ENCODE measurements at places on chromosomes 12 and 14.
A peak's percentile ranks its signal among the peaks of the same experiment; 100 is the strongest.

- DNase-seq: peak; percentile 57
Measured at GRCh38 chr12:13205809-13206559, 9.5 kb downstream of the EMP1 start.

DNA sequence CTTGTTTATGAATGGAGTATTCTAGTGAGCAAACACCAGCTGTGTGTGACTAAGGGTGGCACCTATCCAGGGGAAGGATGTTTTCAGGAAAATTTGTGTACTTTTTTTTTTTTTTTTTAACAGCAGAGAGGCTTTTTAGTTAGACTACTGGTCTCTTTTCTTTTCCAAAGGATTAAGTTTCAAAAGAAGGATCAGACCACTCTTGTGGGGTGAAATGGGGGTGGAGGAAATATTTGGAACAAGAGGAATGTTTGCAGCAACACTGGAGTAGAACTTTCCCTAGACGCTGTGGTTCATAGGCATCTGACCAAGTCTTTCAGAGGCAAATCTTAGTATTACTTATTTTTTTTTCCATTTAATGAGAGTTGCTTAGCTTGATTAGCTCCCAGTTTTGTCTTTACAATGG, 21.1 kb downstream of the NUBPL start:
- no peak for DNase-seq

- no peak for DNase-seq
Measured at GRCh38 chr12:25213338-25213737, 18.3 kb downstream of the ETFRF1 start.

GRCh38 chr12:71186571-71187288, 28.9 kb upstream of the TSPAN8 start:
- DNase-seq: no peak

DNA sequence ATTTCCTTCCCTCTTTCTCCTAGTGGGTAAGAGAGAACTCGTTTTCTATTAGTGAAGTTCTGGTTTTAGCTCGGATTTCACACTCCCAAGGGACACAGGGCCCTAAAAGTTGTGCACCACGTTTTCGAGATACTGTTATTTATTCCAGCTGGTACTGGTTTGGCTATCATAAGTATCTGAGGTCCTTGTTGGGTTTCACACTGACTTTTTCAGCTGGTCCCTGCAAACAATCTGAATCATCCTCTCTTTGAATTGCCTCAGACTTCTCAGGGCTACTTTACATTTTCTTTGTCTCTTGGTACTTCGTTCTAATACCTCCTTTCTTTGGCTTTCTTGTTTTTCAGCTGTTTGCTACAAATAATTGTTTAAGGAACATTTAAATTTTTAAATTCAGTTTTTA, 75.7 kb downstream of the SCN8A start:
- DNase-seq: no peak

DNA sequence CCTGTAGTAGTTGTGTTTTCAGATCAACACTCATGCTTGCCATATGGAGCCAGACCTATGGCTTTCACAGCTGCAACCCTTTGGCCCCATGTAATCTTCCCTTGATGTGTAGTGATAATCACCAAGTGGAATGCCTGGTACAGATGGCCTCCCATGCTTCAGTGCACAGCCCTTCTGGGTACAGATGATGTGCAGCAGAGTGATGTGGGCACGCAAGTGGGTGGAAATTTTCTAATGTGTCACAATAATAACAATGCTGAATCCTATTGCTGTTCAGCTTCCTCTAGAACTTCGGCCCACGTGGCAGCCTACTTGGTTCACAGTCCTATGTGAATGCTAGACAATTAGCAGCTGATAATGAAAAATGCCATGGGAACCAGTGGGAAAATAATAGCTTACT, 188.1 kb downstream of the SNAPC1 start:
- no peak for DNase-seq

- DNase-seq: no peak
Measured at GRCh38 chr14:100454437-100454836, 131.3 kb downstream of the SLC25A47 start.

- DNase-seq: no peak
Measured at GRCh38 chr12:11861155-11861863, 209.4 kb upstream of the BCL2L14 start.

- no peak for DNase-seq
Measured at GRCh38 chr14:94588311-94588710, 7.1 kb downstream of the SERPINA5 start.

DNA sequence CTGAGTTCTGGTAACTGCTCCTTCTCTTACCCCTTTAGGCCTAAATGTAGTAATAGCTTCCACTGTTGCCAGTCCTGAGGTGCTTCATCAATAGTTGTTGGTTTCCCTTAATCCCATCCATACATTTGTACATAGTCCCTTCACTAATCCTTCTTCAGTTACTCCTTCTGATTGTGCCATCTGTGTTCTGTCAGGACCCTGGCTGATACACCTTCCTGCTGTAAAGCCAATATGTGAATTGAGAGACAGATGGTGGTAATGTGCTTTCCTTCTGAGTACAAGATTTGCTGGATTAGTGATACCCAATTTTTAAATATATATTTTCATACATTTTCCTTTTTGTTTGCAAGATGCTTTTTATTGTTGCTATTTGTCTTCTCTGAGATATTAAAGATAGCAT, 66.4 kb downstream of the OTOGL start:
- no peak for DNase-seq

- DNase-seq: no peak
Measured at GRCh38 chr12:68397566-68398158, 65.5 kb upstream of the MDM1 start.

GRCh38 chr14:77339407-77339806, 18.6 kb downstream of the GSTZ1 start:
- DNase-seq: no peak

GRCh38 chr12:73452672-73453469, 1084.8 kb upstream of the ATXN7L3B start:
- no peak for DNase-seq

GRCh38 chr12:28145216-28145615, 45.0 kb upstream of the CCDC91 start:
- DNase-seq: no peak

DNA sequence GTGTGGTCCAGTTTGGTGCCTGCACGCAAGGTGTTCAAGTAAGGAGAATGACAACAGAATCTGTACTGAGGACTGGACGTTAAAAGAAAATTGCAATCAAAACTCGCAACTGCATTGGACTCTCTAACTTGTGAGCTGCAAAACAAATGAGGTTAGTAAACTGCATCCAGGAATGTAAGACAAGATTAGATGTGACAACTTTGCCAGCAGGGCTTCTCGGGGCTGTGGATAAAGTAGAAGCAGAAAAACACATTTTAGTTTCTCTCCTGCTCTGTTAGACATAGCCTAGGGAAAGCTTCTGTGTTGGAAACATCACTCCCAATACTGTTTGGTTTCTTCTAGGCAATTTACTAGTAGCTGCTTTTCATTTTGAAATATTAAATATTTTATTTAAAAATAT, 338.2 kb upstream of the NAV3 start:
- no peak for DNase-seq

DNA sequence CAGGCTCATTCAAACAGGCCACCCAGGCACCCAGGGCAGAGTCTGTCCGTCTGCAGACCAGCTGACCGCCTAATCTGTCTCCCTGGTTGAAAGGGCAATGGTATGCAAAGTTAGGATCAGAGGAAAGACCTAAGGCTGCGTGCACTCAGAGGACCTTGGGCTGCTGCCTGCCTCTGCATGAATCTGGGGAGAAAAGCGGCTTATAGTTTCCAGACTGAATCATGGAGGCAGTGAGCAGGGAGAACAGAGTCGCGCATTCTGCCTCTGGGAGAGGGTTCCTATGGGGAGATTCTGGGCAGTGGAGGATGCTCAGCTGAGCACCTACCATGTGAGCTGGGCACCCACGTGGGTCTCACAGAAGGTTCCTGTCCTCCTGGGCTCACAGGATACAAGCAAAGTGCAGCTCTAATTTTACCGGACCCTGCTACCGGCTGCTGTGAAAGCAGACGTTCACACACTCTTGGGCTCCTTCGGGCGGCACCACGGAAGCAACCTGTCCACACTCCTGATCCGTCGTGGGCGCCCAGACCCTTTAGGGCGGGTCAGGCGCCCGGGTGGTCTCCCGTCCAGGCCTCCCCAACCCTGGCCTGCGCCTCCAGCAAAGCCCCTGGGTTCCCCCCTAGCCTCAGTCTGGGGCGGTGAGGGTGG, 772 bp downstream of the SCARB1 start:
- DNase-seq: peak; percentile 19

DNA sequence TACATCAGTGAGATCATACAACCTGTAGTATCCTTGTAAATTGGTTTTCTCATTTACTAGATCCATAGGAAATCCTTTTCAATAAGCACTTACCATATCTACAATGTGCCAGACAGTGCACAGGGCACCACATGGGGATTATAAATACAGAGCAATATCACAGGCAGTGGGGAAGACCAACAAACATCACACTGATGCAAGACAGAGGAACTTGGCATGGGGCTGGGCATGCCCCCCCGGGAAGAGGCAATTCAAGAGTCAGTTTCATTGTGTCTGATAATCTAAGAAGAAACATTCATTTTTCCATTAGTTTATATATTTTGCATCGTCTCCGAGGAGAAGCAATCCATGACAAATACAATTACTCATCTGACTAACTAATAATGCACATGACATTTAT, 16.2 kb downstream of the NT5DC3 start:
- no peak for DNase-seq

DNA sequence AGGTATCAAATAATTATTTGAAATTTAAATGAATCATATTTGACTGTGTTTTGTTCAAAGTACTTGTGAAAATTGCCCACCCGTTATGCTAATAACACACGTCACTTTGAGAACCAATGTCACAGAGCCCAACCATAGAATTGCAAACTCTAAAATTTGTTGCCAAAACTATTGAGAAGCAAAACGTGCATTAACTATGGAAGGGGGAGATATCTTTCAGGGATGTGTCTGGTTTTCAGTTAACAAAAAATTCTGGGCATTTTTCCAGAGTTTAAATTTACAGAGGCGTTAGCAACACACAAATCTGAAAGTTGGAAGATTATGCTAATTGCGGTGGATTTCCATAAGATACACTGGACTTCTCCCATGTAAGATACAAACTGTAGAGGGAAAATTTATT, 371.8 kb upstream of the E2F7 start:
- no peak for DNase-seq

GRCh38 chr12:101919447-101919846, 42.1 kb downstream of the DRAM1 start:
- DNase-seq: no peak

DNA sequence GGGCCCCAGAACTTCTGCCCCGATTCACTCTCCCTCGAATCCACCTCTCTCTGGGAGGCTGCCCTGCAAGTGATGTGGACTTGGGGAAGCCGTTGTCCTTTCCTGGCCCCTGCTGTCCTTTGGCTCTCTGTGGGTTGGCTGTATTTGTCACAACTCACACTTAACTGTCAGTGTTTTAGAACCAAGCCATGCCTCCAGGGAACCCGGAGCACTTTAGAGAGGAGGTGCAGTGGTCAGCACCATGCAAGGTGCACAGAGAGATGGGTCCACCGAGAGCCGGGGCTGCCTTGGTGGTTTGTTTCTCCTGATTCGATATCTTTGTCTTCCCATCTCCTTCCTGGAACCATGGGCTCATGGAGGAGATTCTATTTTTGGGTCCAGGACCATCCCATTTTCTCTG, 129.5 kb upstream of the RTL1 start:
- no peak for DNase-seq

DNA sequence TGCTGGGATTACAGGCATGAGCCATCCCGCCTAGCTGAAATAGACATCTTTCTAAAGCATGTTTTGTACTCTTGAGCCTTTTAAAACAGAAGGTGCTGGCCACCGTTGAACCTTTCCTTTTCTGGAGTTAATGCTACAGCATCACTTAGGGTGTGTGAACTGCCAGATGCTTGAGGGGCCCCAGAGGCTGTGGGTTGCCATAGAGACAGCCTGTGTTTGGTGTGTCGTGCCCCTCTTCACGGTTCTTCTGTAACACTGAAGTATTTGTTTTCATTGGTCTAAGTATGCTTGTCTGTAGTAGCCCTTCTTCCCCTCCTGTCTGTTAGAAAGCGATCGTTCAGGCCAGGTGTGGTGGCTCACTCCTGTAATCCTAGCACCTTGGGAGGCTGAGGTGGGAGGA, 30.8 kb downstream of the PLEKHG3 start:
- no peak for DNase-seq

DNA sequence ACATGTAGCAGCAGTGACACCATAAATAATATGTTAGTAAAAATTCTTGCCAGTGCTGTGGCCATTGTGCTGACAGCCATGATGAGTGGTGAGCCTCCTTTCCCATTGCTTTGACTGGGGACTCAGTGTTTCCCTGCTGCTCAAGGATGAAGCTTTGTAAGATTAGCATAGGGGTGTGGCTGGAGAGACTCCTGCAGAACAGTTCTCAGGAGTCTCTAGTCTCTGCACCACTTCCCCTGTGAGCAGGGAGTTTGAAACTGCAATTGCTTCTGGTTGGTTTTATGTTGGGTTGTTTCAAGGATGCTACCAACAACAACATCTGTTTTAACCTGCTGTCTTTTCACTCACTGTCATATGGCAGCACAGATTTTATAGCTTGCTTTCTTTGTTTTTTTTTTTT, 41.4 kb downstream of the ZC3H14 start:
- DNase-seq: no peak

GRCh38 chr14:94397289-94398181, 9.1 kb upstream of the SERPINA1 start:
- DNase-seq: no peak

DNA sequence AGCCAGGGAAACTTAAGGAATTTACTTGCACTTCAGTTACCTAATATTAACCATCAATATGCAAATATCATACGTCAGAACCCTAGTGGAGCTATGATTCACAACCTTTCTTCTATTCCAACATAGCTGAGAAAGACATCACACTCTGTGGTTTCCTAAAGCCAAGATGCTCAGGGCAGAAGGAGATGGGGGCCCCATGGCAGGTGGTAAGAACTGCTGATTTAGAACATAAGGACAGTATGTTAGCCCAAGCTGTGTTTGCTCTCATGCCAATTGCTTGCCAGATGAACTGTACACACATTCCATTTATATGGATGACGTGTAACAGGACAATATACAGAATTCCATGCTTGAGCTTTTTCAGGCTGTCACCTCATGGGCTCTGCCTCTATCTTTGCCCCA, 34.6 kb downstream of the HECTD4 start:
- DNase-seq: no peak

- no peak for DNase-seq
Measured at GRCh38 chr14:76446486-76446885, 70.5 kb downstream of the ESRRB start.

DNA sequence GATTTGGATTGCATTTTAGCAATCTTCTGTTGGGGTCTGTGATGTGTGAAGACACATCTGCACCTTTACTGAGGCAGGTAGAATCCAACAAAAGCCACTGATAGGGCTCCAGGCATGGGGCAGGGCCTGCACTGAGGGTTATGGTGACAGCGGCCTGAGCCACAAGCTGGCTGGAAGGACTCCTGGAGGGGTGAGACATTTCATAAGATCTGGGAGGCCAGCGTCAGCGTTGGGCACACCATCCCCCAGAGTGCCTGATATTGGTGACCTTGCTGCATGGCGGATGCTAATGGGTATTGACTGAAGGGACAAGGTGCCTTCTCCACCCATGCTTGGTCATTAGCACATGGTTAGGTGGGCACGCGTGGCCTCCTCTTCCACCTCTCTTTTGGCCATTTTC, 187.6 kb downstream of the CACNA1C start:
- DNase-seq: no peak

- DNase-seq: no peak
Measured at GRCh38 chr14:96038920-96039632, at the start of gene C14orf132. TSS of gene C14orf132 (plus strand) at chr14:96039362. CDS start at chr14:96039501, 139 bp downstream.

GRCh38 chr12:68451261-68452077, 119.3 kb upstream of the MDM1 start:
- no peak for DNase-seq

Measured in AML-193 (cell line).